ENCODE measurements at places on chromosomes 1 and 21. TPM values are rescaled to one million over a fixed set of nuclear protein-coding genes. Genes with fewer than 3 reads are reported as not detected.

DNA sequence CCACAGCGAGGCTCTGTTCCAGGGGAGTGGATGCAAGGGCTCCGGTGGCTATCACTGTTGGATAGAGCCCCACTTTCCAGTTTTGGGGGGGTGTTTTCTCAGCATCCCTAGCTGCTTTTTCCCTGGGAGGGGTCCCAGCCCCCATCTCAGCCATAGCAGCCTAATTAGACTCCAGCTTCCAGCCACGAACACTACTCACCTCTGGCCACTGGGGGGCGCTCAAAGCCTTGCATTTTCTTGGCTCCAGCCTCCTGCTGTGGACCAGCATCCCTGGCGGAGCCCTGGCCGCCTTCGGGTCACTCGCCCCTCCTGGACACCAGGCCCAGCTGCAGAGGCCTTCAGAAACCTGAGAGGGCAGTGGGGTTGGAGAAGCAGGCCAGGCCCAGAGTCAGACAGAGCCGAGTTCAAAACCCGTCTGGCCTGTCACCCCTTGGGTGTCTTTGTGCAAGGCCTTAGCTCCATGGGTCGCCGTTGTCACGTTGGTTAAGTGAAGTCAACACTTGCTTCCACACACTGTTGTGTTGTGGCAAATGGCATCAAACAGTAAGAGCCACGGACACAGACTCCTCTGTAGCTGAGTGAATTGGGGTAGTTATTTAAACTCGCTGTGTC, 93.5 kb upstream of the ACTL8 start:
- DNase-seq = peak; percentile 45

The CTSS gene
- 7.4 TPM for polyA plus RNA-seq

The TTLL10 gene
- polyA plus RNA-seq = 1.1 TPM

- DNase-seq = no peak
Observed at GRCh38 chr1:25073640-25074270, 143.7 kb upstream of the RUNX3 start.

GRCh38 chr1:155598842-155599331, 11.1 kb upstream of the MSTO1 start:
- DNase-seq = peak; percentile 12

The HLX gene
- polyA plus RNA-seq = 11.7 TPM

Measured in renal pelvis (tissue), 12 donors.